ENCODE measurements at places on chromosomes 3 and 15. TPM values are rescaled to one million over a fixed set of nuclear protein-coding genes. Genes with fewer than 3 reads are reported as not detected.

DNA sequence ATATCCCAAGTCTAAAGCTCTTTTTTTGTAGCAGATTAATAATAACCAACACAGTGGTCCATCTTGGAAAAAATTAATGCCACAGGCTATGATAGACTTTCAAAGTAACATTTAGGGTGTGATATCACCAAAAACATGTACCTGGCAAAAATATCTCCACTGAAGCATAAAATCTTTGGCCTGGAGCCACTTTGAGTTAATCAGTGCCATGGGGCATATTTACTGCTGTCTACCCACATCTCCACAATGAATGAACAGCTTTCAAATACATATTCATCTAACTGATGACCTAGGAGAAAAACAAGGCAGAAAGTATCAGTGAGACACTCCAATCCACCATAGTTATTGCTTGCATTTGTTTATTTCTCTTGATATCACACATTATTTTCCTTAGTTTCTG, 296.0 kb upstream of the MDFIC2 start:
- no peaks in the 10 kb centered on the region for H3K36me3 ChIP-seq
- DNase-seq, result no peak
- H3K4me1 ChIP-seq, result peaks cover 4% of the 10 kb centered on the region
- H3K27me3 ChIP-seq, result no peaks in the 10 kb centered on the region
- H3K27ac ChIP-seq, result no peak overlapping the region
- no peak overlapping the region for H3K4me3 ChIP-seq

GRCh38 chr15:38401701-38402100, 52.2 kb upstream of the FAM98B start:
- no peaks in the 10 kb centered on the region for H3K36me3 ChIP-seq
- no peak for DNase-seq
- H3K27ac ChIP-seq, result no peak overlapping the region
- no peak overlapping the region for H3K4me3 ChIP-seq
- peaks cover 5% of the 10 kb centered on the region for H3K27me3 ChIP-seq
- H3K4me1 ChIP-seq, result no peaks in the 10 kb centered on the region

DNA sequence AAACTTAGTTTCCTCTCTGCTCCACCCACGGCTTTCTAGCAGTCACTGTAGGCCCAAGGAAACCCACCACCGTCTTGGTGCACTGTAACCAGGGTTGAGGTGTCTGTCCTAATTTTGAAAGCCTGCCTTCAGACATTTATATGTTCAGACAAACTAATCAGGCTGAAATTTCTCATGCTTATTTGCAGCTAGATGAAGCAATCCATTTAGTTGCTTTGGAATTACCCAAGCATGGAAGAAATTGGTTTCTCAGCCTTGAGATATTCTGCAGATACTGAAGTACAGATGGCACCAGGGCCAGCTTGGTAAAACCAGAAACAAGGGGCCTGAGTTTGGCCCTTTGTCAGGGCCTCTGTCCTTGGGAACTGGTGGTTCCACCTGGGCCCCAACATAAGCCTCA, 105.4 kb downstream of the CACNA1D start:
- no peaks in the 10 kb centered on the region for H3K27me3 ChIP-seq
- peaks cover 8% of the 10 kb centered on the region for H3K4me1 ChIP-seq
- DNase-seq, result no peak

DNA sequence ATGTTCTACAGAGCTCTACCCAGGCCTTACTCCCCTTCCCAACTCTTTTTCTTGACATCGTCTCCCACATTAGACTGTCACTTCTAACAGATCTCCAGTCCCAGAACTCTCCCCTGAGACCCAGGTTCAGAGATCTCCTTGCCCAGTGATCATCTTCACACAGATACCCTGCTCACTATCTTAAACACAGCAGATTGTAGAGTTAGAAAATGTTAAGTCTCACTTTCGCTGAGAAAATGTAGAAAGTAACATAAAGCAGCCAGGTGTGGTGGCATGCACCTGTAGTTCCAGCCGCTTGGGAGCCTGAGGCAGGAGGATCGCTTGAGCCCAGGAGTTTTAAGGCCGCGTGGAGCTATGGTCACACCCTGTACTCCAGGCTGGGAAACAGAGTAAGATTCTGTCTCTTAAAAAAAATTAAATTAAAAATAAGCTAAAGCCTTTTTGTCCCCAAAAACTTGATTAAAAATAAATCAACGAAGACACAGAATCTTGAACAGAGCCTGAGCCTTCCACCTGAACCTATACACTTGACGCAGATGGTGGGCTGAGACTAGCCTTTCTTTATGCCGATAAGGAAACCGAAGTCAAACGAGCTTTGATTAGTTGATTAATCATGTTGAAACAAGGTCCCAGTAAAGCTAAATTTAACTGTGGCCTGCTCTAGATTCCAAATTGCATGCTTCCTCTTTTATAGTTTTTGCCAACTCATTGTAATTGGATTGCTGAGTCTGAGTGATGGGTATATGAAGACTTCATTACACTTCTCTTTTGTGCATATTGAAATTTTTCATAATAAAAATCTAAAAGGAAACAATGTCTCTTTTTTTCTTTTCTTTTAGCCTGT, 31.3 kb upstream of the BLM start:
- DNase-seq, result no peak
- H3K4me1 ChIP-seq, result peaks cover 7% of the 10 kb centered on the region
- no peaks in the 10 kb centered on the region for H3K36me3 ChIP-seq
- H3K4me3 ChIP-seq, result no peak overlapping the region
- no peaks in the 10 kb centered on the region for H3K27me3 ChIP-seq

- peaks cover 4% of the 10 kb centered on the region for H3K27me3 ChIP-seq
- H3K27ac ChIP-seq, result no peak overlapping the region
- no peak for DNase-seq
- H3K4me3 ChIP-seq, result no peak overlapping the region
- no peaks in the 10 kb centered on the region for H3K36me3 ChIP-seq
- H3K4me1 ChIP-seq, result peaks cover 15% of the 10 kb centered on the region
Observed at GRCh38 chr3:40118091-40118490, 191.4 kb upstream of the EIF1B start.

GRCh38 chr3:155641956-155642355, 102.9 kb downstream of the PLCH1 start:
- no peaks in the 10 kb centered on the region for H3K4me1 ChIP-seq
- no peak overlapping the region for H3K27ac ChIP-seq
- H3K27me3 ChIP-seq, result no peaks in the 10 kb centered on the region
- no peak overlapping the region for H3K4me3 ChIP-seq

DNA sequence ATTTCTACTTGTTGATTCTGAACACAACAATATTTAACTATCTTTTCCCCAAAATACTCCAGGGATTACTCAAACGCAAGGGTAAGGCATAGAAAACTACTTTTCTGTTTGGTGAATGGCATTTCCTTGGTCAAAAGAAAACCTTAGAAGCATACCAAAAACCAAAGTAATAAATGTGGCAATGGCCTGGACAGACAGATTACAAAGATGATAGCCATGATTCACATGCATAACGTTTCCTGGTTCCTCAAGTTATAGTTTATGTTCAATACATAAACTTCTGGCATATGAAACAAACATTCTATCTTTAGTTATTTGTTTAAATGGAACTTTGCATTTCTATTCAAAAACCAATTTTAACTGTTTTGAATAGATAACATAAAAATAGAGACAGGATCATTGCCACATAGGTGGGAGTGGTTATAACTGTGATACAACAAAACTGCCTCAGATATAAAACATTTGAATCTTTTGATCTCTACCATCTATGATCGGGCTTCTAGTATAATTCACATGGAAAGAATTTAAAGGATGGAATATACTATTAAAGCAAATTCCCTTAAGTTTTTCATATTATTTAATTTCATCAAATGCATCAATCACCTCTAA, 32.1 kb downstream of the FOXP1 start:
- H3K36me3 ChIP-seq, result peaks cover 7% of the 10 kb centered on the region
- DNase-seq, result no peak
- no peaks in the 10 kb centered on the region for H3K27me3 ChIP-seq
- no peak overlapping the region for H3K4me3 ChIP-seq
- H3K4me1 ChIP-seq, result peaks cover 12% of the 10 kb centered on the region

- DNase-seq, result no peak
- no peaks in the 10 kb centered on the region for H3K27me3 ChIP-seq
Observed at GRCh38 chr15:41304149-41304770, 28.1 kb downstream of the OIP5 start.

DNA sequence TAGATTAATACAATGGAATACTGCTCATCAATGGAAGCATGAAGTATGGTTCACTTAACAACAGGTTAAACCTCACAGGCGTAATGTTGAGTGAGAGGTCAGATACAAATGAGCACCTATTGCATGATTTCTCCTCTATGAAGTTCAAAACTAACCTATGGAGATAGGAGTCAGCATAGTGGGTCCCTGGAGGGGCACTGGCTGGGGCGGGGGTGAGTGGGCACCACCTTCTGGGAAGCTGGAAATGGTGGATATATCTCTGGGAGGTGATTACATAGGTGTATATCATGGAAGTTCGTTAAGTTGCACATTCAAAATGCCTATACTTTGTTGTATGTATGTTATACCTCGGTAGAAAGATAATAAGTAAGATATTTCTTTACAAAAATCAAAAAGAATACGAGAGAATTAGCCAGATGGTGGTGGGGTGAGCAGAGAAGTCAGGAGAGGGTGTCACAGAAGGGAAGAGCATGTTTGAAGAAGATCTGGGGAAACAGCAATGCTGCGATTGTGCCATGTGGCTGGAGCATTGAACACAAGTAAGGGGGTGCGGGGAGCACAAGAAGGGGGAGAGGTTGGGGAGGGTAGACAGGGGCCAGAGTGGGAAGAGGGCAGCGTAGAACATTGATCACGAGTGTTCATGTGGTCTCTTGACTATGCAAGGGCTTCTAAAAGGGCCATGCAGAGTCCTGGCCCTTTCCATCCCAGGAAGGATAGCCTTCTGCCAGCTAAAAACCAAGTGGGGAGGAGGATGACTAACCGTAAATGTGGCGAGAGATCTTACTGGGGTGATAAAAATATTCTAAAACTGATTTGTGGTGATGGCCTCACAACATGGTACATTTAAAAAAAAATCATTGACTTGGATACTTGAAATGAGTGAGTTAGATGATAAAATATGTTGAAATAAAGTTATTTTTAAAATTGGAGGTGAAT, 30.2 kb downstream of the ITGA11 start:
- no peak overlapping the region for H3K27ac ChIP-seq
- H3K4me3 ChIP-seq, result no peak overlapping the region
- no peaks in the 10 kb centered on the region for H3K36me3 ChIP-seq
- no peaks in the 10 kb centered on the region for H3K4me1 ChIP-seq
- DNase-seq, result peak; percentile 34

- H3K4me1 ChIP-seq, result peaks cover 6% of the 10 kb centered on the region
- no peaks in the 10 kb centered on the region for H3K36me3 ChIP-seq
Observed at GRCh38 chr3:67044295-67044694, 46.2 kb downstream of the KBTBD8 start.

- no peak overlapping the region for H3K4me3 ChIP-seq
- H3K27ac ChIP-seq, result no peak overlapping the region
- no peaks in the 10 kb centered on the region for H3K36me3 ChIP-seq
- H3K4me1 ChIP-seq, result peaks cover 4% of the 10 kb centered on the region
- H3K27me3 ChIP-seq, result peaks cover 10% of the 10 kb centered on the region
Observed at GRCh38 chr3:89402051-89402450, 294.6 kb downstream of the EPHA3 start.

GRCh38 chr15:89399238-89400115, 64.9 kb upstream of the POLG start:
- peak overlapping the region; percentile 78 for H3K4me3 ChIP-seq
- no peaks in the 10 kb centered on the region for H3K36me3 ChIP-seq
- H3K4me1 ChIP-seq, result peaks cover 6% of the 10 kb centered on the region
- H3K27ac ChIP-seq, result no peak overlapping the region
- DNase-seq, result no peak
- peaks cover 95% of the 10 kb centered on the region for H3K27me3 ChIP-seq

DNA sequence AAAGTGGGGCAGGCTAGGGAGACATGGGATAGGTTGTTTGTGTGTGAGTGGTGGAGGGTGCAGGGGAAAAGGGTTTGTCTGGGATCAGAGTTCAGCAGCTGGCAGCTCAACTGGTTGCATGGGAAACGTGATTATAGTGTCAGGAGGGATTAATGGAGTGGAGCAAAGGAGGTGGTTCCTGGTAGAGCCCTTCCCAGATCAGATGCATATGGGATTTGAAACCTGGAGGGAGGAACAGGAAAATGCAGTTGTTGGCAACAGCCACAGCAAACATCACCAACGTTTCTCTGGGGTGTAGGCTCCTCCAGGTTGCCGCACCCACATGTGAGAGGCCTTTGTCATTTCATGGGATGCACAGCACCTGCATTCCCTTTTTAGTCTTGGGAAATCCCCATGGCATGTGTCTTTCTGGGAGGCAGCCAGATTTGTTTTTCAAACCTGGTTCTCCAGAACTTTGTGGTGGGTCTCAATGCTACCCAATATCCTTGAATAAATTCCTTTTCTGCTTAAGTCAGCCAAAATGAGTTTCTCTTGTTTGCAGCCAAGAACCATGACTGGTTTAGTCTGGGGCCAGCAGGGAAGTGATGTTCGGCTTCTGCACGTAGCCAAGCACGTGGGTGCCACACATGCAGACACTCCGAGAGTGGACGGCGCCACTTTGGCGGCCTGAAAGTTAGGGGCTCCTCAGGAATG, 61.3 kb downstream of the BDH1 start:
- H3K27ac ChIP-seq, result no peak overlapping the region
- H3K4me1 ChIP-seq, result peaks cover 48% of the 10 kb centered on the region
- H3K36me3 ChIP-seq, result no peaks in the 10 kb centered on the region
- no peaks in the 10 kb centered on the region for H3K27me3 ChIP-seq
- no peak for DNase-seq
- no peak overlapping the region for H3K4me3 ChIP-seq

- no peaks in the 10 kb centered on the region for H3K36me3 ChIP-seq
- H3K4me1 ChIP-seq, result no peaks in the 10 kb centered on the region
- peaks cover 4% of the 10 kb centered on the region for H3K27me3 ChIP-seq
- no peak overlapping the region for H3K27ac ChIP-seq
Observed at GRCh38 chr15:38411902-38412301, 42.0 kb upstream of the FAM98B start.

DNA sequence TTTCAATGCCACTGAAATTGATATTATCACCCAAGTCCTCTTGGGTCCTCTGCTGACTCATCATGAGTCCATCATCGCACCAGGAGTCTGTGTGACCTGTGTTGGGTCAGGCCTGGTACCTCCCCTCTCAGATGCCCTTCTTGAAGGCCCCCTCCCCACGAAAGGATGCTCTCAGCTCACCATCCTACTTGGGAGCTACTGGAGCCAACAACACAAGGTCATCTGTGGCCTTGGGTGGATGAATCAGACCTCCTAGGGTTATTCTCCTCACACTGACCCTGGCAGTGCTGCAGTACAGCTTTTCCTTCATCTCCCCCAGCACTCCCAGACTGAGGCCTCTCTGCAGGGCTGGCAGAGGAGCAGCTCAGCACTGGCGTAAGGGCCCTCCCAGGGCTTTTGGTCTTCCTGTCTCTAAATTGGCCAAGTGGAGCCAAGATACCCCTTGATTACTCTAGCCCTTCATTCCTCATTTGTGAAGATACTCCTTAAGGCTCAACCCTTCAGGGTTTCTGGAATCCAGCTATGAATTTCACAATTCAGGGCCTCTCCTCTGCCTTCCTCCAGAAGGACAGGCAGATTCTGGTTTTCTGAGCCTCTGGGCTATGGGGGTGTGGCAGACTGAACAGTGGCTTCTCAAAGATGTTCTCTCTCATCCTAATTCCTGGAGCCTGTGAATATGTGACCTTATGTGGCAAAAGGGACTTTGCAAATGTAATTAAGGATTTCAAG, 80.7 kb upstream of the GSK3B start:
- peaks cover 24% of the 10 kb centered on the region for H3K4me1 ChIP-seq
- H3K36me3 ChIP-seq, result no peaks in the 10 kb centered on the region
- no peak overlapping the region for H3K4me3 ChIP-seq
- no peak overlapping the region for H3K27ac ChIP-seq
- no peak for DNase-seq
- H3K27me3 ChIP-seq, result no peaks in the 10 kb centered on the region

Gene SLC6A20
- total RNA-seq, result 1.5 TPM

Gene LYZL4
- not detected for total RNA-seq

Gene CCDC14
- total RNA-seq, result 39.9 TPM

Gene GOLGA8K
- not detected for total RNA-seq

Gene CAMK2N2
- total RNA-seq, result 1.9 TPM

Gene ARPIN
- total RNA-seq, result 14.9 TPM

Gene ASB14
- total RNA-seq, result not detected

Gene CNBP
- 238 TPM for total RNA-seq

Gene GCSAM
- not detected for total RNA-seq

Gene TLR9
- 0.22 TPM for total RNA-seq

Gene BOC
- total RNA-seq, result 219 TPM

Measured in type B pancreatic cell (in vitro differentiated cells).